ENCODE measurements at places on chromosomes 11 and 22.

DNA sequence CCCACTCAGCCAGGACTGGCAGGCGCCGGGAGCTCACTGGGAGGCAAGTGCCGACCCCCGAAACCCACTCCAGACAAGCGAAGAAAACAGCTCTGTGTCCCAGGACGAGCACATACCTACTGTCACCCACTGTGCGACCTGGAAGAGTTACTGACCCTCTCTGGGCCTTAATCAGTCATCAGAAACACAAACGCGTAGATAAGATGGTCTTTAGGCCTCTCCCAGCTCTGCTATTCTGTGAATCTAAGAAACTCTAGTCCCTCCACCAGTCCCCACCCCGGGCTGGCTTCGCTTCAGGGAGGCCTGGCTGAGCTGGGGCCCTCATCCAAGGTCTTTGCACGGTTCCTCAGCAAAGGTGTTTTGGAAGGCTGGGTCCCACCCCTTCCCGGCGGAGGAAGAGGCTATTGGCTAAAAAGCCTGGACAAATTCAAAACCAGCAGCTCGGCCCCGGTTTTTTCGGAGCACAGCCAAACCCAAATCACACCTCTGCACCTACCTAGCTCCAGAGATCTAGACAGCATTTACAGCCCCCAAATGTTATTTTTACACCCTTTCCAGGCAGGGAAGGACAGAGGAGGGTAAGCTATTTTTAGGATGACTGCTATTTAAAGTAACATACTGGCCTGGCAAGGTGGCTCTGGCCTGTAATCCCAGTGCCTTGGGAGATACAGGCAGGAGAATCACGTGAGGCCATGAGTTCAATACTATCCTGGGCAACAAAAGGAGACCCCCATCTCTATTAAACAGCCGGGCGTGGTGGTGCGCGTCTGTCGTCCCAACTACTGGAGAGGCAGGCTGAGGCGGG is 13.2 kb upstream of the HDHD5 start:
- no peak for DNase-seq

GRCh38 chr22:20758688-20759087 is 15.2 kb upstream of the SERPIND1 start:
- DNase-seq = no peak

DNA sequence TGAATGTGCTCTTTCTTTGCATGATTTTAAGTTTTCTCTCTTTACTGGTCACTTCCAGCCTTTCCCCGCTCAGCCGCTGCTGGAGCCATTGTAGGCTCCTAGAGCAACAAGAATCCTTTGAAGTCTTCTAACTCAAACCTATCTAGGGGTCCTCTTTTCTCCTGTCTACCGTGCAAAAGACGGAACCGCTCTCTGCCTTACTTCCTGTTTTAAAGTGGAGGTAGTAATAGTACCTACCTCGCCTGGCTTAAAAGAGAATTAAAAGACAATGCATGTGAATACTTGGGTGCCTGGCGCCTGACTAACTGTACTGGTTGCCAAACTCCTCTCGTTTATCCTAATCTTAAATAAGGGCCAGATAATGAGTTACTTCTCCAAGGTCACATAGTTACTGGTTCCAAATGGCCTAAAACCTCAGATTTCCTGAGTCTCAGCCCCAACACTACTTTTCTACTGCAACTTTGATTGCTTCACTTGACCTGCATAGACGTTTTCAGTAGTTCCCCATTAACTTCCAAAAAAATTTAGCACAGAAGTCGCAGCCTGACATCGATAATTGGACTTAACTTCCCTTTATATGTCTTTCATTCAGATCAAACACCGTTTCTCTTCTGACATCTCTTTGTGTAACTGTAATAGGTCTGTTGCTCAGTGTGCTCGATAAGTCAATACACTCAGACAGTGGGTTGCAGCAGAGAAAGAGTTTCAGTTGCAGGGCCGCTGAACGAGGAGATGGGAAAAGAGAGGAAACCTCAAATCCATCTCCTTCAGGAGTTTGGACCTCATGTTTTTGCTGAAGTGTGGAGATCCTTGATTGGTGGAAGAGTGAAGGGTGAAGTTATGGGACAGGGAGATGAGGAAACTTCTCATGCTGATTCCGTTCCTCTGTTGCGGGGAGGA is 891 bp downstream of the SAMM50 start:
- no peak for DNase-seq

DNA sequence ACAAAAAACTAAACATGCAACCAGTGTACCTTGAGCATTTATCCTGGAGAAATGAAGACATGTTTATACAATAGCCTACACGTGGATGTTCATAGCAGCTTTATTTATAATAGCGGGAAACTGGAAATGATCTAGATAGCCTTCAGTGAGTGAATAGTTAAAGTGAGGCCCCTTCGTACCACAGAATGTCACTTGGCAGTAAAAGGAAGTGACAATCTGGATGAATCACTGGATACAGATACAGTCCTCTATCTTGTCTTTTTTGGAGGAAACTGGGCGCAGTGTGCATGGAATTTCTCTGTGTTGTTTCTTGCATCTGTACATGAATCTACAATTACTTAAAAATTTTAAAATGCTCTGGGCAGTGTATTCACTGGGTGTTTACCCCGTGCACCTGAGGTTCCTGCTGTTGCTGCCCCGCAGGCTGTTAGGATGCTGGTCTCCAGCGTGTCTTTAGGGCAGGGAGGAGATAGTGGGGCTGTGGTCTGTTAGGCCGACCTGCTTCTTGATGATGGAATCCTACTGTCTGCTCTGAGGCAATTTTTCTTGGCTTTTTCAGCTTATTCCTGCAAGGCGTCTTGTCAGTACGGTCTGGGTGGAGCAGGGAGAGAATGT is 23.2 kb downstream of the DERL3 start:
- no peak for DNase-seq

- no peak for DNase-seq
Measured at GRCh38 chr22:44260216-44261035, 52.3 kb downstream of the SHISAL1 start.

- DNase-seq = no peak
Measured at GRCh38 chr11:112537026-112537425, 276.4 kb upstream of the PLET1 start.

DNA sequence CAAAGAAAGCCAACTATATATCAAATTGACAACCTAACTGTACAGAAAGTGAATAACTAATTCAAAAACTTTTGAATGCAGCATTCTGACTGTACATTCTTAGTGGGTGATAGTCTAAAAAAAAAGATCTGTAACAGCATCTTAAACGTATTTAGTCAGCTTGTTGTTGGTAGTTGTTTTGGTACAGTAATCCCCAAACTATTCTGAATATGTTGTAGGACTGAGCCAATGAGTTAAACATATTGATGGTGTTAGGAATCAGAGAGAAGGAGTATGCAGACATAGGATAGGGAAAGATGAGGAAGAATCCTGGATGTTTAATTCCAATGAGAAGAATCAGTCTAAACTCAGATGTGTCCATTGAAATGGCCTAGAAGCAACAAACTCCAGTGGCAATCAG is 41.9 kb upstream of the KIRREL3 start:
- no peak for DNase-seq

GRCh38 chr11:101336155-101336554 is 206.5 kb upstream of the PGR start:
- no peak for DNase-seq

DNA sequence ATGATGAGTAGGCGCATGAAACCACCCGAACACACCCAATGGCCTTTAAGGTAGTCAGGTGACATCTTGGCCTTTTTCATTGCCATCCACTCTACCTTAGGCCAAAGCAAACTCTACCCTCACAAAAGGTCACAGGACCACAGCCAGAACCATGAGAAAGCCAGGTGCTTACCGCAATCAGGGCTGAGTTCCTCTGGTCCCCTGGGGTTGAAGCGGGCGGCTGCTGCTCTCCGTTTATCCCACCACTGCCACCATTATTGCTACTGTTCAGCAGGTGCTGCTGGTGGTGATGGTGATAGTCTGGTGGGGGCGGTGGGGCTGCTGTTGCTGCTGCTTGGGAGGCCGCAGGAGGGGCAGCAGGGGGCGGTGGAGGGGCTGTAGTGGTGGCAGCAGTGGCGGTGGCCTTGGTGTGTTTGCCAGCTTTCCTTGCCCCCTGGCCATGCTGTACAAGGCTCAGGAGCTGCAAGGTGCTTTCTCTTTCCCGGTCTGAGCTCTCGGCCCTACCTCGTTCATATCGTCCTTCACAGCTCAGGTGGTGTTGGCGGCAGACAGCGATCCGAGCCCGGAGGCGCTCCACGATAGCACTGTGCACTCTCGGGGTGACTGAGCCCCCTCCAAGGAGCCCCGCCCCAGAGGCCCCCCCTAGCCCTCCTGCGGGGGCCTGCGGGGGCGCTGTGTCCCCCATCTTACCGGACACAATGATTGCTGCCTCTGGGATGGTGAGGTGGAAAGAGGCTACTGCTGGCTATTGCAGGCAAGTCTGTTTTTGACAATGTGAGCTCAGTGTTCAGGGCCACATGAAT is 1.6 kb downstream of the MAML2 start:
- peak; percentile 32 for DNase-seq

- DNase-seq = no peak
Measured at GRCh38 chr11:124068601-124069110, 27.5 kb upstream of the OR10G7 start.

- no peak for DNase-seq
Measured at GRCh38 chr22:36790648-36791047, 14.7 kb upstream of the IFT27 start.

DNA sequence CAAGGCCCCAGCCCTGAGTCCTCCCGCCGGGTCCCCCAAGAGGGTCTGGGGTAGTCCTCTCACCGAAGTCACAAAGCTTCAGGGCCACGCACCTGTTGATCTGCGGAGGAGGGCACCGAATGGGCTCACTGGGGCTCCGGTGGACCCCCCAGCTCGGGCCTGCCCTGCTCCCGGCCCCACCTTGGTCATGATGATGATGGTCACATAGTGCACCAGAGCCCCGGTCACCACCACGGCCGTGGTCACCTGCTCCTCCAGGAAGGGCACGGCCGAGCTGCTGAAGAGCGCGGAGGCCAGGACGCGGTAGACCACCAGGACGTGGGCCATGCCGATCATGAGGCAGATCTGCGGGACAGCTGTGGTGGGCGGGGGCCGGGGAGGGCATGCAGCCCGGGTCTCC is 13.5 kb upstream of the SIGIRR start:
- no peak for DNase-seq

- DNase-seq = no peak
Measured at GRCh38 chr11:70536051-70536877, 137.9 kb downstream of the CTTN start.

- DNase-seq = no peak
Measured at GRCh38 chr11:60718524-60719316, 5.8 kb upstream of the MS4A18 start.

DNA sequence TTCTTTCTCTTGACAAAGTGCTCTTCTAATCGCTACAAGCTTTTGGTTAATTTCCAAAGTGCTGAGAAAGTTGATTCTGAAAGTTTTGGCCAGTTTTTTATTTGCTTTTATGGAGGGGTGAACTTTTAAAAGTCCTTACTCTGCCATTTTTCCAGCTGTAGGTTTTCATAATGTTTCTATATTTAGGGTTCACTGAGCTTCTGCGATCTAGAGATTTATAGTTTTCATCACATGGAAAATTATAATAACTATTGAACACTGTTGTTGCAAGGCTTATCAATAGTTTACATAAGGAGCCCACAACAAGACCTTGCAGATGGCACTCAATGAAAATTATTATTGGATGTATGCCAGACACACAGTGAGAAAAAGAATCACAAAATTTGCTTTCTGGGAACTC is 55.1 kb downstream of the DLG2 start:
- no peak for DNase-seq

DNA sequence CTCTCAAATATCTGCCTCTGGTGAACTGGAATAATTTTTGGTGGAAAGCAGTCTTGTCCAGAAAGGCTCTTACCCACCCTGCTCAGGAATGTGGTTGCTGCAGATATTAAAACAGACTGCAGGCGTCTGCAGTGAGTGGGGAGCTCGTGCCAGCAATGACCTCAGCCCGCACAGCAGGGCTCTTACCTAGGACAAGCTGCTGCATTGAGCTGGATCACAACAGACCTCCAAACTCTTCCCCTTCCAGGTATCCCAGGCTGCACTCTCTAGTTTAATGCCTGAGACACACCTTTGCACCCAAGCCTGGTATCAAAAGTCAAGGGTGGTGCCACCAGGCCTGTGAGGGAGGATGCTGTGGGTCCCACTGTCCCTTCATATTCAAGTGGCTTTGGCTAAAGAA is 69.7 kb upstream of the CDON start:
- no peak for DNase-seq

All from stimulated activated CD8-positive, alpha-beta memory T cell treated with anti-CD3 and anti-CD28 coated beads, Interleukin-4, amount 100 ng/mL, for 1 hour (primary cell).